ENCODE measurements at places on chromosomes 5 and 9. TPM values are rescaled to one million over a fixed set of nuclear protein-coding genes. Genes with fewer than 3 reads are reported as not detected.
A peak's percentile ranks its signal among the peaks of the same experiment; 100 is the strongest.

DNA sequence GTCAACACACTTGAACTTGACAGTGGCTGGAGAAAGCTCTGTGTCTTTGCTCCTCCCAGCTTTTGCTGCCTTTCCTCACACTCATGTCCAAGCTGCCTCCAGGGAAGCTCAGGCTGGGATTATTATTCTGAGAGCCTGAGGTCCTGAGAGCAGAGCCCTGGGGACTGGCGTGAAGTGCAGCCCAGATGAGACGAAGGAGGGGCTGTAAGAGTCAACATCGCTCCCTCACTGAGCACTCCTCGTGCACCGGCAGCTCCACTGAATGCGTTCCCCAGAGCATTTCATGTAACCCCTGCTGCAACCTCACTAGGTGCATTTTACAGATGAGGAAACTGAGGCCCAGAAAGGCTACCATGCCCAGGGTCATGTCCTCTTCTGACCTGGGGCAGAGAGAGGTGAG, 63.5 kb upstream of the PHYKPL start:
- H3K4me1 ChIP-seq = no peaks in the 10 kb centered on the region
- H3K4me3 ChIP-seq = no peak overlapping the region
- H3K27me3 ChIP-seq = peaks cover 2% of the 10 kb centered on the region
- no peaks in the 10 kb centered on the region for H3K36me3 ChIP-seq

Gene CLTA
- 156 TPM for total RNA-seq

DNA sequence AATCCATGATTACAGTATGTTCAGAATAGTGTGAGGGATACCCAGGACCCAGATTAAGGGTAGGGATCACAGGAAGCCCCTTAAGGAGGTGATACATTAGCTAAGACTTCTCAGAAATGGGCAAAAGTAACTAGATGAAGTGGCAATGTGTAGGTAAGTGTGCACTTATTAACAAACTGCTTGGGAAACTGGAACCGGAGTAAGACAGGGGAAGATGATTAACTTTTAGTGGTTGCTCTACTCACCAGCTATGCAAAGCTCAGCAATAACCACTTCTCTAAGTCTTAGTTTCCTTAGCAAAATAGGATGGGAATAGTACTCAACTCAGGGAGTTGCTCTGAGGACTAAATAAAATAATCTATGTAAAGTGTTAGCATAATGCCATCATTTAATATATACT, 182.2 kb downstream of the MCTP1 start:
- no peaks in the 10 kb centered on the region for H3K27me3 ChIP-seq
- DNase-seq = no peak
- H3K4me3 ChIP-seq = no peak overlapping the region
- no peak overlapping the region for H3K27ac ChIP-seq

- H3K27ac ChIP-seq = no peak overlapping the region
- no peaks in the 10 kb centered on the region for H3K4me1 ChIP-seq
- H3K27me3 ChIP-seq = peaks cover 2% of the 10 kb centered on the region
- no peak overlapping the region for H3K4me3 ChIP-seq
- no peak for DNase-seq
- no peaks in the 10 kb centered on the region for H3K36me3 ChIP-seq
Measured at GRCh38 chr5:148949841-148950470, 112.9 kb downstream of the SH3TC2 start.

- H3K4me1 ChIP-seq = no peaks in the 10 kb centered on the region
- no peaks in the 10 kb centered on the region for H3K27me3 ChIP-seq
- H3K36me3 ChIP-seq = no peaks in the 10 kb centered on the region
Measured at GRCh38 chr5:60352992-60353599, 346.9 kb downstream of the DEPDC1B start.

GRCh38 chr9:92147030-92147851, 32.0 kb upstream of the SPTLC1 start:
- H3K4me3 ChIP-seq = peak overlapping the region; percentile 17
- H3K27me3 ChIP-seq = peaks cover 25% of the 10 kb centered on the region
- peaks cover 32% of the 10 kb centered on the region for H3K4me1 ChIP-seq
- peaks cover 1% of the 10 kb centered on the region for H3K36me3 ChIP-seq
- H3K27ac ChIP-seq = peak overlapping the region; percentile 68

DNA sequence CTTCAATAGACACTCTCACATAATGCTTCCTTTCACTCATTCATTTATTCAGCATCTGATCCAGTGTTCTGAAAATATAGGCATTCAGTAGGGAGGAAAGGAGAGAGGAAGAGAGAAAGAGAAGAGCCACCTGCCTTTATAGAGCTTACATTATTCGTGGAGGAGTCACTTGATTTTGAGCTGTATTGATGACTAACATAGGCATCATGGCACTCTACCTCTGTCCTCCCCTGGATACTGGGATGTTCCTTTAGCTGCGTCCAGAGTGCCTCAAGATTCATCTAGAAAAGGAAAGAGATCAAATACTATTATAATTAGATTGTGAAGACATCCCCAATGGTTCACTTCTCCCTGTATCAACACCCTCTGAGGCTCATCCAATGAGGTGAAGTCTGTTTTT, 345.1 kb downstream of the SPATA31D1 start:
- no peaks in the 10 kb centered on the region for H3K36me3 ChIP-seq
- DNase-seq = no peak
- no peak overlapping the region for H3K27ac ChIP-seq
- H3K4me1 ChIP-seq = no peaks in the 10 kb centered on the region
- H3K4me3 ChIP-seq = no peak overlapping the region
